Kasumi-1 (cell line): ENCODE measurements at places on chromosomes 6 and 20.

GRCh38 chr20:45408646-45409213 lies 641 bp downstream of the DBNDD2 start:
- peak; percentile 75 for DNase-seq

- no peak for DNase-seq
These were observed 47.8 kb downstream of the SHLD1 start for GRCh38 chr20:5797843-5798462.

- DNase-seq, result no peak
These were observed 9.7 kb upstream of the MARCKS start for GRCh38 chr6:113847447-113847846.

GRCh38 chr6:151553416-151554165 lies 59.8 kb downstream of the CCDC170 start:
- DNase-seq, result no peak

DNA sequence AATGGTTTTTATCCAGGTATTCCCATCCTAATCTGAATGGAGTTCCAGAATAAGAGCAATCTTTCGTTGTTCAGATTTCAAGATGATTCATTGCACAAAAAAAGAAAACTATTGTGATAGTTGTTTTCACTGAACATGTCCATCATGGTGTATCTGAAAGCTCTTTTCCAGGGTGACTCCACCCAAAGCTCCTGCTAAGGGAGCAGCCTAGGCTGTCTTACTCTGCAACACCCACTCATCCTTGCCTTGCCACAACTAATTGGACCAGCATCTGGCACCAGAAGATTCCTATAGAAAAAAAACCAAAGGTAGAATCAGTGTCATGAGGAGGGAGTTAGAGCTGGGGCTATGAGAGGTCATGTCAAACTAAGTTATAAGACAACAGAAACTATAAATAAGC lies 7.9 kb upstream of the SYNCRIP start:
- DNase-seq, result no peak

- DNase-seq, result no peak
These were observed 456.2 kb downstream of the CD83 start for GRCh38 chr6:14573703-14574290.
